ENCODE measurements at places on chromosomes 2 and 18.

GRCh38 chr2:152804687-152805408 is 86.4 kb downstream of the ARL6IP6 start:
- DNase-seq = no peak

GRCh38 chr2:234377761-234378391 is 119.0 kb downstream of the ARL4C start:
- no peak for DNase-seq

DNA sequence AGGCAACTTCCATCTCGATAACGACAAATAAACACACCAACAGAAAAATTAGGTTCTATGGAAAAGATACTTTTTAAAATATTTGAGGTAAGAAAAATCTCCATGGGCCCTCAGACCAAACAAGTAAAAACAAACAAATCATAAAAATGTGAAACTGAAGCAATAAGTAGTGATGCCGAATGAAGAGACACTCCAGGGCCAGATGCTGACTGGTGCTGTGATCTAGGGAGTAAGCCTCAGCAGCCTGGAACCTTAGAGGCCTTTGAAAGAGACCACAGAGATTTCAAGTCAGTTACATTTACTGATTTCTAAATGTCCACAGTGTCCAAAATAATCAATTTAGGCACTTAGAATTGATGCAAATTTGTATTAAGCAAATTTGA is 1144.7 kb downstream of the CNTNAP5 start:
- no peak for DNase-seq

DNA sequence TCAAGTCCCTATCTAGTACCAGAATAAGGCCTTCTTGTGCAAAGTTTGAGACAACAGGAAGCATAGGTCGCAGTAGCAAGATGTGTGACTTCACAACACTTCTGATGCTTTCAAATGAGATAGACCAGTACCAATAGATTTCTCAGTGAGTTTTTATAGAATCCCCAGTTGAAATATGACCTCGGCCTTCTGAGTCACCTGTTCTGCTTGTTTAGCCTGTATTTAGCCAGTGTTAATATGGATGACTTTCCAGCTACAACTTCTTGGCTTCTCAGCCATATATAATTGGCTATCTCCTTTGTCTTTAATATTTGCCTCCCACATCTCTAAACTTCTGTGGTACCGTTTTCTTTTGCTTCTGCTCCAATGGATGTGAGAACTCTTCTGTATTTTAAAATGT is 113.8 kb downstream of the KYNU start:
- no peak for DNase-seq

- no peak for DNase-seq
Measured at GRCh38 chr2:224802407-224802806, 86.2 kb upstream of the CCDC195 start.

- DNase-seq = peak; percentile 30
Measured at GRCh38 chr2:72883356-72883962, 3.7 kb upstream of the SPR start.

DNA sequence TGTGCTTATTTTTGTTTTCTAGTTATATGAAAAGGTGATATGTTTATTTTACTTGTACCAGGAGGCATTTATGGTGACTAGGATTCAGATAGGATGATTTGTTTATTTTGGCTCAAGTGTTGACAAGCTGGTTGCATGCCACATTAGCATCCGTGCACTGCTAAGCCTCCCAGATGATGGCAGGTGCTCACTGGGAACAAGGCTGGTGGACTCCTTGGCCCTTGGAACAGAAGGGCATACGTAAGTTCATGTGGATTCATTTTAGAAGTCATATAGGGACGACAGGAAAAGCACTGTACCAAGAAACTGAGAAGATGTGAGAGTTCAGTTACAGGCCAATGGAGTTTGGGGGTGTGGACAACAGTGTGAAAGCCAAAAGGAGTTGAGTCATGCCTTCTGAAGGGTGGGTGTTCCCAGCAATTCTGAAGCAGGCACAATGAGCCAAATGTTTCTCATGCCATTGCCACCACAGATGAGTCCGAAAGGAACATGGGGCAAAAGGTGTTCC is 166.2 kb downstream of the PHLPP1 start:
- DNase-seq = no peak

DNA sequence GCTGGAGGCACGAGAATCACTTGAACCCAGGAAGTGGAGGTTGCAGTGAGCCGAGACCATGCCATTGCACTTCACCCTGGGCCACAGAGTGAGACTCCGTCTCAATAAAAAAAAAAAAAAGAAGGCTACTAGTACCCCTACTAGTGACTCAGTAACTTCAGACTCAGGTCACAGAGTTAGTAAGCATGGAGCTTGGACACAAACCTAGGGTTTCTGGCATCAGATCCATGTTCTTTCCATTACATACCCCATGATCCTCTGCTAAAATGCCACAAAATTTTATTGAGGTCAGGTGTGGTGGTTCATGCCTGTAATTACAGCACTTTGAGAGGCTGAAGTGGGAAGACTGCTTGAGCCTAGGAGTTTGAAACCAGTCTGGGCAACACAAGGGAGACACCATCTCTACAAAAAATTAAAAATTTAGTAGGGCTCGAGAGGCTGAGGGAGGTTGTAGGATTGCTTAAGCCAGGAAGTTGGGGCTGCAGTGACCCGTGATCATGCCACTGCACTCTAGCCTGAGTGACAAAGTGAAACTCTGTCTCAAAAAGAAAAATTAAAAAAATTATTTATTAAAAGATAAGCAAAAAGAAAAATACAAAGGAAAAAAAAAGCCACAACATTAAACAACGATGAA is 45.1 kb downstream of the DHX57 start:
- DNase-seq = no peak

DNA sequence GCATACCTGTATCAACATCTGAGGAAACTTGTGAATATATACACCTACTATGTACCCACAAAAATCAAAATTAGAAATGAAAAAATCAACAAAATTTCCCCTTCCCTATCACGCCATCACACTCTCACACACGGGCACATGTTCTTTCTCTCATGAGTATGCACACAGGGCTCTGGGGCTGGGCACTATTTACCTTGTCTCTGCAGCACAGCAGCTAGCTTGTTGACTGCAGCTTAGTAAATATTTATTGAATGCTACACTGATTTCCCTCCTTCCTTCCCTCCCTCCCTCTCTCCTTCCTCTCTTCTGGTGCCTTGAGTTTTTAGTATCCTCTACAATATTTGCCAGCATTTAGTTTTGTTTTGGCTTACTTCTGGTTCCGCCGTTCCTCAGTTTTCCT is 182.7 kb upstream of the LHCGR start:
- DNase-seq = no peak

DNA sequence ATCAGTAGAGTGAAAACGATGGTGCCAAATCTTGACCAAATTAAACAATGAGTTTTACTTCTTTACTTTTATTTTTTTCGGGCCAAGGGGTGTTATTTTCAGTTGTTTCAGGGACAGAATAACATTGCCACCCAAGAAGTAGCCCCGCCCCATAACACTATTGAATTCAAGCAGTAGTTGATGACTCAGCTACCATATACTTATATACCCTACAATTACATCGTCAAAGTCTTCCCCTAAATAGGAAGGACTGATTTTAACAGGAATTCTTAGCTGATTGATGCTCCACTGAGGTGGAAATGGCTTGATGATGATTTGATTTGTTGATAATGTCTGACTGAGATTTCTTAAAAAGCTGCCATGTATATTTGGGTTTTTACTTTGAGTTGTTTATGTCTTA is 24.7 kb downstream of the LYPD6B start:
- DNase-seq = no peak

GRCh38 chr2:240389302-240389805 is 46.1 kb upstream of the GPC1 start:
- no peak for DNase-seq

Measured in right kidney (tissue), 9 donors.